Panc1 (cell line): ENCODE measurements at places on chromosomes 5 and 9. TPM values are rescaled to one million over a fixed set of nuclear protein-coding genes. Genes with fewer than 3 reads are reported as not detected.

The GPR150 gene
- 0.54 TPM for total RNA-seq

The ZNF300 gene
- 0.05 TPM for total RNA-seq

The OCLN gene
- total RNA-seq = 102 TPM

The DCAF12 gene
- total RNA-seq = 38.3 TPM

The NSG2 gene
- not detected for total RNA-seq

The TRAF1 gene
- 4.7 TPM for total RNA-seq

The IL6ST gene
- total RNA-seq = 181 TPM

The ADRB2 gene
- 1.0 TPM for total RNA-seq

The CHSY3 gene
- total RNA-seq = not detected

The WNT8A gene
- not detected for total RNA-seq

The C7 gene
- 1.4 TPM for total RNA-seq

The ROPN1L gene
- 3.0 TPM for total RNA-seq

The CD274 gene
- total RNA-seq = 0.21 TPM

The MARCOL gene
- total RNA-seq = not detected

The SCGB3A1 gene
- total RNA-seq = not detected

The CCL27 gene
- 0.95 TPM for total RNA-seq

The RIC1 gene
- 7.0 TPM for total RNA-seq

The MOB3B gene
- 0.03 TPM for total RNA-seq

The FLT4 gene
- total RNA-seq = 0.44 TPM

The PCDHA1 gene
- total RNA-seq = not detected

The SPZ1 gene
- not detected for total RNA-seq

The ODF2 gene
- 36.8 TPM for total RNA-seq

The ADGRV1 gene
- 0.49 TPM for total RNA-seq

The CETN3 gene
- total RNA-seq = 30.6 TPM

The IL4 gene
- not detected for total RNA-seq

The ANKRD31 gene
- not detected for total RNA-seq

The SAPCD2 gene
- total RNA-seq = 18.4 TPM

The FOXD4L4 gene
- total RNA-seq = 0.10 TPM

The CXCL14 gene
- not detected for total RNA-seq

The SOWAHA gene
- not detected for total RNA-seq

The ENTREP1 gene
- 0.13 TPM for total RNA-seq

The BSPRY gene
- total RNA-seq = 0.13 TPM

The FGF18 gene
- total RNA-seq = 1.7 TPM

The FRMD3 gene
- total RNA-seq = 14.5 TPM

The PCDHB3 gene
- total RNA-seq = 0.92 TPM

The IL3 gene
- not detected for total RNA-seq

The LHX6 gene
- total RNA-seq = 0.62 TPM

The PCDH1 gene
- total RNA-seq = 9.0 TPM
